Bronchus fibroblast of lung (primary cell): ENCODE measurements at places on chromosomes 6 and 20. TPM values are rescaled to one million over a fixed set of nuclear protein-coding genes. Genes with fewer than 3 reads are reported as not detected.

The OPRL1 gene
- 0.67 and 0.74 TPM in 2 replicates for total RNA-seq

The NRM gene
- 21.0 and 24.1 TPM in 2 replicates for total RNA-seq

The MYLK2 gene
- 0.17 and 0.30 TPM in 2 replicates for total RNA-seq

The CDH22 gene
- not detected in 2 replicates for total RNA-seq

The ZSCAN31 gene
- 0.84 and 0.89 TPM in 2 replicates for total RNA-seq

The FAM209B gene
- not detected in 2 replicates for total RNA-seq

The MOXD1 gene
- total RNA-seq: 13.8 and 14.6 TPM in 2 replicates

The BHLHE23 gene
- not detected in 2 replicates for total RNA-seq

The TMC2 gene
- not detected in 2 replicates for total RNA-seq

The SYS1 gene
- total RNA-seq: 29.1 and 38.7 TPM in 2 replicates

The RAMACL gene
- total RNA-seq: under 0.01 TPM in 2 replicates

The PROKR2 gene
- total RNA-seq: not detected in 2 replicates

The LINC00237 gene
- total RNA-seq: not detected in 2 replicates

The POU5F1 gene
- not detected in 2 replicates for total RNA-seq

The KCNB1 gene
- total RNA-seq: not detected in 2 replicates

The CTCFL gene
- not detected in 2 replicates for total RNA-seq

The KLC4 gene
- total RNA-seq: 7.6 and 8.3 TPM in 2 replicates

The C6orf141 gene
- total RNA-seq: 1.6 and 2.0 TPM in 2 replicates

The CLVS2 gene
- total RNA-seq: not detected in 2 replicates

The SYNGAP1 gene
- 3.4 and 4.8 TPM in 2 replicates for total RNA-seq

The KCNK16 gene
- total RNA-seq: not detected in 2 replicates

The EFCAB8 gene
- under 0.01 TPM in 1 of 2 replicates, not detected in the other for total RNA-seq

The TRIM40 gene
- total RNA-seq: not detected in 2 replicates

The ZBTB22 gene
- total RNA-seq: 14.4 and 15.6 TPM in 2 replicates

The TRIM26 gene
- 26.0 and 29.6 TPM in 2 replicates for total RNA-seq

The TP53RK gene
- 19.5 and 20.4 TPM in 2 replicates for total RNA-seq

The FBXL4 gene
- 9.2 and 11.1 TPM in 2 replicates for total RNA-seq

The KIAA0408 gene
- total RNA-seq: 0.30 and 0.84 TPM in 2 replicates

The UBE2C gene
- 225 and 261 TPM in 2 replicates for total RNA-seq

The COL20A1 gene
- not detected in 2 replicates for total RNA-seq

The DDX27 gene
- total RNA-seq: 23.2 and 25.1 TPM in 2 replicates
